ENCODE measurements at places on chromosomes 12 and 14.

GRCh38 chr14:96863327-96863985 lies 66.3 kb downstream of the VRK1 start:
- no peak for DNase-seq

GRCh38 chr12:124774462-124775167 lies 89.0 kb downstream of the SCARB1 start:
- DNase-seq = no peak

- peak; percentile 12 for DNase-seq
Measured at GRCh38 chr12:123971770-123972456, 718 bp downstream of the CCDC92 start.

- no peak for DNase-seq
Measured at GRCh38 chr14:105336477-105337287, 22.1 kb downstream of the PACS2 start.

DNA sequence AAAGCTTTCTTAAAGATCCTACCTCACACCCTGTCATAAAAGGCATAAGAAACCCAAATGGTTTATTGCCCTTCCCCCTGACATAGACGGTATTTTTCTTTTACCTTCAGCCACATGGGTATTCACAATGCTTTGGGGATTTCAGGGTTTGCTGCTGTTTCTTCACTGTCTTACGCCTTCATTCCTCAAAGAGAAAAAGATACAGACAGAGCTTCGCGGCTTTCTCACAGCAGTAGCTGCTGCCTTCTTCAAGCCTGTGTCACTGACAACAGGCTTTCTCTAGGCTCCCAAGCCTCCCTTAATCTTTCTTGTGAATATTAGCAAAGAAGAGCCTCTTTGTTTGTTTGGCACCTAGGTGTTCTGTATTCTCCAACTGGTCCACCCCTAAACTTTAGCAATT lies 197.4 kb upstream of the ARID2 start:
- no peak for DNase-seq

- no peak for DNase-seq
Measured at GRCh38 chr12:104997541-104997940, 11.4 kb downstream of the NOPCHAP1 start.

DNA sequence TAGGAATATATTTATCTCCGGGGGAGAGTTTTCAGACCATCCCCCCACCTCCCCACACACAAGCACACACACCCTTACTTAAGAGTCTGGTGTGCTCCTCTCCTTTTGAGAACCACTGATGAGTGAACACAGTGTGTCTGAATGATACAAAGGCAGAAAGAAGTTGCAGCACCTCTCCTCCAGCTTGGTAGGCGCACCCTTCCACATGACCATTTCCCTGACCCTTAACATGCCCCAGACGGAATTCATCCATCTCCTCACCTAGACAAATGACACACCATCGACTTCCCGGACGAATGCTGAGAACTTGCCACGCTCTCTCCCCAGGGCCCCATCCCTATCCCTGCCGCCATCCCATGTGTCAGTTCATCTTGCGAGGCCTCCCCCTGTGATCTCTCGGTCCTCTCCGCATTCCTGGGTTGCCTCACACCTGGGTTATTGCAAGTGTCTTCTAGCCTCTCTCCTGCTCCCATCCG lies 3.9 kb downstream of the TNFRSF1A start:
- no peak for DNase-seq

Measured in activated CD8-positive, alpha-beta memory T cell treated with anti-CD3 and anti-CD28 coated beads for 4 hours (primary cell).